ENCODE measurements at places on chromosomes 6 and 20.

- no peak for DNase-seq
These were observed 2.1 kb downstream of the FKBP1C start for GRCh38 chr6:63213325-63213724.

DNA sequence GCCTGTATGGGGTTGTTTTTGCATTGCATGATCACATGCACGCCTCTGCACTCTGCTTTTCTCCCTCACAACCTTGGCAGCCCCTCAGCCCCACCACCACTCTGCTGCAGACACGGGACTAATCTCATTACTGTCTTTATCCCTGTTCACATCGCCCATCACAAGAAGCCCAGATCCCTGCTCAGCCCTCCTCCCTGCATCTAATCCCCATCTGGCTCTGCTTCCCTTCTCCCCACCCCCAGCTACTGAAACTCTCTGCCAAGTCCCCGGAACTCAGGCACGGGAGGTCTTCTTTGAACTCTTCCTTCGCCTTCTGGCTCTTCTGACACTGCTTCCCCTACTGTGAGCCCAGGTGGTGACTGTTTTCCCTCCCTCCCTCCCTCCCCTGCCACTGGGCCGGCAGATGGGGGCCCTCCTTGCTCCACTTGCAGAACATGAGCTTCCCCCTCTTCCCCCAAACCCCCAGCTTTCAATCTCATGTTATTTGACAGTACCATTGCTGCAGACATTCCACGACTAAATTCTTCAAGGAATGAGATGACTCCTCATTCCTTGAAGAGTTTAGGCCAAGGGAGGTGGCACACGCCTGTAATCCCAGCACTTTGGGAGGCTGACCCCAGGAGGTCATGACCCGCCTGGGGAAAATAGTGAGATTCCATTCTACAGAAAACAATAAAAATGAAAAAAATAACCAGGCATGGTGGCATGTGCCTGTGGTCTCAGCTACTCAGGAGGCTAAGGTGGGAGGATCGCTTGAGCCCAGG is 21.9 kb upstream of the TULP1 start:
- no peak for DNase-seq

- DNase-seq = no peak
These were observed 12.0 kb downstream of the GATA5 start for GRCh38 chr20:62463651-62464424.

DNA sequence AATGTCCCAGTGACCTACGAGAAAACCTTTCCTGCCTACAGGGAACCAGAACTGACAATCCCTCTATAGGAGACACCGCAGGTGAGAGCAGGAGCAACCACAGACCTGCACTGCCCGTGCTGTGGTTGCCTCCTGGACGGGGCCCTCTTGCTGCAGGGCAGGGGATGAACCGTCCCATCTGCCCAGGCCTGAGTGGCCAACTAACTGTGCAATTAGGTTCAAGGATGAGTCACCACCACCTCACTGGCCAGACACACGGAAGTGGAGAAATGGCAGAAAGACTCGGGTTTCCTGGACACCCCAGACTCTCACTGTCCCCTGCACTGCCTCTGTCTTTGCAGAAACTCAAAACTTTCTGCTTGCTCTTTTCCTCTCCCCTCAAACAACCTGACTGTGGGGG is 13.8 kb upstream of the HLA-G start:
- no peak for DNase-seq

DNA sequence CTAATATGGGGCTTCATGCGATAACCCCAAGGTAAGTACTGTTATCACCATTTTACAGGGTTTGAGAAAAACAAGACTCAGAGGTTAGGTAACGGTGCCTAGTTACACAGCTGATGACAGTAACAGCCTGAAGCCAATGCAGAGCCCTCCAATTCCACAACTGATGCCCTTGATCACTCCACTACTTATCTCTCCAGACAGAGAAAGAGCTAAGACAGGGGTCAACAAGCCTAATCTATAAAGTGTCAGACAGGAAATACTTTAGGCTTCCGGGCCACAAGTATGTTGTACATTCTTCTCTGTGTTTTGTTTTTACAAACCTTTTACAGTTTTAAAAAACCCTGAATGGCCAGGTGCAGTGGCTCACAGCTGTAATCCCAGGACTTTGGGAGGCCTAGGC is 50.9 kb downstream of the MAP7 start:
- no peak for DNase-seq

GRCh38 chr6:12327391-12327790 is 37.2 kb downstream of the EDN1 start:
- no peak for DNase-seq

DNA sequence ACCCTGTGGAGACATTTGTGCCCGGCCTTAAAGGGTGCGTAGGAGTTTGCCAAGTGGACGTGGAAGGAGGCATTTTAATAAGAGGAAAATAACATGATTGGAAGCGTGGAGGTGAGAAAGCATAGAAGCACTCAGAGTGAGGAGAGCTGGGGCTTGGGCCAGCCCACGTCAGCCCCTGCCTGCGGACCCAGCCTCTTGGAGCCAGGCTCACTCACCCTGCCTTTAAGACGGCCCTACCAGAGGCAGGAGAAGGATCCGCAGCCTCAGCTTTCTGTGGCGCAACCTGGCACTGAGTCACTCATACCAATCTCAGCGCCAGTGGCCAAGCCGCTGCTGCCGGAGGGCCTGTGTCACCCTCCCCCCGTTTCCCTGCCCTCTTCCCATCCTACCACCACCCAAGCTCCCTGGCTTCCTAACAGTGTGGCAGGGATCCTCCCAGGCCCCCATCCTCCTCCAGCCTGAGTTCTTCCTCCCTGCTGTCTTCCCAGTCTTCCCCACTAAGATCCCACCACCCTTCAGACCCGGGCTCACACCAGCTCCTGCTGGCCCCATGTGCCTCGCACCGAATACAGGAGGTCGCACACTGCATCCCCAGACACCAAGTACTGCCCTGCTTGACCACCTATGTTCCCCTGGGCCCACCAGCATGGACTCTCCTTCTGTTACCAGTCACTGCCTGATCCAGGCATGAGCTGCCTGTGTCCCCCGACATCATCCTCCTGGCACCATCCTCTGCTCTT is 285.2 kb downstream of the UST start:
- DNase-seq = peak; percentile 29

DNA sequence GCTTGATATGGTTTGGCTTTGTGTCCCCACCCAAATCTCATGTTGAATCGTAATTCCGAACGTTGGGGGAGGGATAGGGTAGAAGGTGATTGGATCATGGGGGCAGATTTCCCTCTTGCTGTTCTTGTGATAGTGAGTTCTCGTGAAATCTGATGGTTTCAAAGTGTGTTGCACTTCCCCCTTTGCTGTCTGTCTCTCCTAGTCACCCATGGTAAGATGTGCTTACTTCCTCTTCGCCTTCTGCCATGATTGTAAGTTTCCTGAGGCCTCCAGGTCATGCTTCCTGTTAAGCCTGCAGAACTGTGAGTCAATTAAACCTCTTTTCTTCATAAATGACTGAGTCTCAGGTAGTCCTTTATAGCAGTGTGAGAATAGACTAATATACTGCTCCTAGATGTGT is 19.9 kb downstream of the PFDN4 start:
- no peak for DNase-seq

All from stimulated activated CD4-positive, alpha-beta T cell treated with anti-CD3 and anti-CD28 coated beads, Interleukin-12 subunit alpha, Interleukin-12 subunit beta, amount 100 ng/mL, for 48 hours (primary cell).